ENCODE measurements at places on chromosomes 7 and 10.

DNA sequence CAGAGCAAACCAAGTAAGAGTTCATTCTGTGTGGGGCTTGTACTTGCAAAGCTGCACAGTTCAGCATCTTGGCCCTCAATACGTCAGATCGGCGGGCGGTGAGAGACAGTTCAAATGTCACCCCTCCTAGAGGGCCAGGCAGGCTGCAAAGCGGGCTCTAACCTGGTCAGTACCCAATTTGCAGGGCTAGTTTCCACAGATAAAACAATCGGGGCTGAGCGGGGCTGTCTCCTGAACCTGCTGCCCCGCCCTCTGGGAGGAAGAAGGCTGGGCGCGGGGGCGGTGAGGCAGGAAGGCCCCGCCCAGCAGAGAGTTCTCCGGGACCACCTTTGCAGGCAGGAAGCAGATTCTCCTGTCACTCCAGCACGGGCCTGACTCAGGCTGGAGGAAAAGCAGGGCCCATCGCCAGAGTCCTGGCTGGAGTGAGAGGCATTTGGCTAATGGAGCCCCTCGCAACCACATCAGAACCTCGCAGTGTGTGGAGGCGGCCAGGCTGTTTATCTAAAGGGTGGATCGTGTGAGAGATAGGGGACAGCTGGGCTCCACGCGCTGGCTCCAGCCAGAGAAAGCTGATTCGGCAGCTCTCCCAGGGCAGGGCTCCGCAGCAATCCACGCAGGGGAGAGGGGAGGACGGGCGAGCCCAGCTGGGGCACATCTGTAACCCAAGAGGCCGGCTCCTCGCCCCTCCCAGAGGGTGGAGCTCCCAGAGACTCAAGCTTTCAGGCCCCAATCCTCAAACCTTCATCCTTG is 83.1 kb downstream of the SH3PXD2A start:
- DNase-seq: peak; percentile 85

- DNase-seq: no peak
Measured at GRCh38 chr7:54253036-54253373, 289.2 kb upstream of the VSTM2A start.

DNA sequence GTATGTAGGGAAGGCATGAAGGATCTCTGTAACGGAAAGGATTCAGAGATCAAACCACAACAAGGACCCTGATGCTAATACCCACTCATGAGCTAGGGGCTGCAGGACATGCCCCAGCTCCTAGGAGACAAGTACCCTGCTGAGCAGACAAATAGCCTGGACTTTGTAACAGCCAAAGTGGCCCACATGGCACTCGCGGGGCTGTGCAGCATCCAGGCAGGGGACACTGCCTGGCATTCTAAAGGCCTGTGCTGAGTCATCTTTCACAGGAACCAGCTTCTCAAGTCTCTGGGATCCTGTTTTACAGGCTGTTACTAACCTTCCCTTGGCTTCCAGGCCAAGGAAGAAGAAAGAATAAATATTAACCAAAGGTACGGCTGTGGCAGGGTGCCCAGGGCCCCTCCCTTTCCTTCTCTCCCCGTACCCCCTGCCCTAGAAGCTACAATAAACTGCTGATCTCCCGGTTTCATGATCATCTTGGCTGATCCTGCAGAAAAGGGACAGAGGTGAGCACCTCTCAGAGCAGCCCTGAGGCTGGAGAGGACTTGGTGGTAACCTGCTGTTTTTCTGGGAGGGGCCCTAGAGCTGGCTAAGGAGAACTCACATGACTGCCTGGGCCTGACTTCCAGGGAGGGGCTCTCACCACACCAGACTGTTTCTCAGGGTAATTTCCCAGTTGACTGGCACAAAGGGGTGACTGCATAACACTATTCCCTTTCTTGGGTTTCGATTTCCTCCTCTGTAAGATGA is 4.2 kb upstream of the RPEL1 start:
- peak; percentile 58 for DNase-seq

- DNase-seq: no peak
Measured at GRCh38 chr7:9778367-9778766, 1195.3 kb upstream of the PHF14 start.

- DNase-seq: no peak
Measured at GRCh38 chr7:77223261-77223660, 23.6 kb upstream of the FGL2 start.

- DNase-seq: peak; percentile 87
Measured at GRCh38 chr10:61899997-61900828, 1.3 kb upstream of the ARID5B start.

DNA sequence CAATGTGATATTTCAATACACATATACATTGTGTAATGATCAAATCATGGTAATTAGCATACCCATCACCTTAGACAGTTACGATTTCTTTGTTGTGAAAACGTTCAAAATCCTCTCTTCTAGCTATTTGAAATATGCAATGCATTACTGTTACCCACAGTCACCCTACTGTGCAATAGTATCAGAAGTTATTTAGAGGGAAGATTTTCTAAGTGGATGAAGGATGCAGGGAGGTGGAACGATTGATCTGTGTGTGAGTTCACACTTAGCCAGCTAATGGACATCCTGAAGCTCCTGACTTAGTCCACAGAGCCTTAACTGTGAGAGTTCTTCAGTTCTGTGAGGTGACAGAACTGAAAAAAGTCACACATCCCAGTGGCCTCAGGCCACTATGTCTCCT is 97.2 kb upstream of the LAMB4 start:
- no peak for DNase-seq

DNA sequence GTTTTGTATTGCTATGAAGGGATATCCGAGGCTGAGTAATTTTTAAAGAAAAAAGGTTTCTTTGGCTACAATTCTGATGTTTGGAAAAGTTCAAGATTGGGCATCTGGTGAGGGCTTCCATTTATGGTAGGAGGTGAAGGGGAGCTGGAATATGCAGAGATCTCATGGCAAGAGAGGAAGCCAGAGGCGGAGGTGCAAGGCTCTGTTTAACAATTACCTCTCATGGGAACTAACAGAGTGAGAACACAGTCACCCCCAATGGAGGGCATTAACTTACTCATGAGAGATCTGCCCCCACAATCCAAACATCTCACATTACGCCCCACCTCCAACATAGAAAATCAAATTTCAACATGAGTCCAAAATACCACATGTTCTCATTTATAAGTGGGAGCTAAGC is 62.0 kb downstream of the AKR1D1 start:
- no peak for DNase-seq

DNA sequence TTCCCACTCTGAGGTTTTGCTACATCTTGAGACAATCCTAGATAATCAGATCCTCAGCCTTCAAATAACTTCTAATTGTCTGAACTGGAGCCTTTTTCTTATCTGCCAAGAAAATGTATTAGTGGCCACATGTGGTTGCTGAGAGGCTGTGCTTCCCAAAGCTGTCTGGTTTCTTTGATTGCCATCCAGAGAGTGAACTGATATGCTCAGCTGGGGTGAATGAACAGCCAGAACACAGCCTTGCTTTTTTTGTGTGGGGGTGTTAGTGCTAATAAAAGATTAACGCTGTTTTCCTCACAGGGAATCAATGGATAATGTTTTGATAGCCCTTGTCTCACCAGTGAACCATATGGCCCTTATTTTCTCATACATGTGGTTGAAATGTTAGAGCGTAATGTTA is 66.9 kb downstream of the BBS9 start:
- no peak for DNase-seq

DNA sequence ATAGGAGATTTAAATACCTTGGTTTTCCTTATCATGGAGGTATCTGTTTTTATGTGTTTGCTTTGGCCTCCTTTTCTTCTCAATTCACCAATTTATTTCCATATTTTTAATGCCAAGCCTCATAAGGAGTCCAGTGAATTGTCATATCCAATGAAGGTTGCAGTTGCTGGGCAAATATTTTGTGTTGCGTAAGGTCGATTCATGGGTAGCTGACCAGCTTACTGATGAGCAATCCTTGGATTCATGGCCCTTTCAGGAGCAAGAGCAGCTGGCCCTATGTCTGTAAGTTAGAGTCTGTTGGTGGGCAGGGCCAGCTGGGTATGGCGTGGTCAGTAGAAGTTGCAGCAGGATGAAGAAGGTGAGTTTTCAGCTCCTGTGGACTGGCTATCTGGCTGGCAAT is 182.9 kb downstream of the PFKFB3 start:
- no peak for DNase-seq

GRCh38 chr10:126171555-126171954 is 216.7 kb downstream of the ADAM12 start:
- no peak for DNase-seq

GRCh38 chr7:28315565-28316410 is 96.5 kb upstream of the CREB5 start:
- no peak for DNase-seq

DNA sequence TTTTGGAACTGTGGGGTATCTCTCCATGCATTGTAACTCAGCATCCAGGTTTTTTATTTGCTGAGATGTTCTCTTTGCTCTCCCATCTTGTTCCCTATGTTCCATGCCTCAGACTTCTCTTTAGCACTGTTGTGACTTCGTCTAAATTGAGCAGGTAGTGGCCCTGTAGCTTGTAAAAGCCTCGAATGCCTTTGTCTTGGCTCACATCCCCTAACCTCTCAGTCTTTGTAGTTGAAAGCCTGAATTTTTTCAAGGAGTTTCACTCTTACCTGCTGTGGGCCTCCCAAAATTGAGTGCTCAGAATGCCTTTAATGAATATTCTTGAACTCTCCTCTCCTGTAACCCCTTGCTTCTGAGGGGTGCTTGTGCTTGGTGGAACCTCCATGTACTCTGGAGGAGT is 1137.3 kb downstream of the REEP3 start:
- no peak for DNase-seq

DNA sequence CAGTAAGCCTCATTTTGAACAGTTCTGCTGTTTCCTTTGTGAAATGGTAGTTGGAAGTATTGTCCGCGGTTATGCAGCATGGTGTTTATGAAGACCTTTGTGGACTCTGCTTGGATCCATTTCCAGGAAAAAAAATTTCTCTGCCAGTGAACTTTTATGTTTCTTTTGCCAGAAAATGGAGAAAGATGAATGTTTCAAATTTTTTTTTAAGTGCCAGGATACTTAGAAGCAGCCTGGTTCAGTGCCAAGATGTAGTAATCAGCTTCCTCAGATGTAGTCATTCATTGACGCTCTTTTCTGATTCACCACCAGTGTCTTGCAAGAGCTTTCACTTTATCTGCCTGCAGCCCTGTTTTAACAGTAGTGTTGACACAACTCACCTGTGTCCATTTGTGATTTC is 258.2 kb downstream of the SDK1 start:
- no peak for DNase-seq

GRCh38 chr7:100680576-100681271 is 7.2 kb downstream of the GNB2 start:
- DNase-seq: no peak

- no peak for DNase-seq
Measured at GRCh38 chr10:48197236-48197899, 77.1 kb downstream of the FRMPD2 start.

GRCh38 chr10:19833170-19833824 is 17.1 kb downstream of the PLXDC2 start:
- DNase-seq: no peak

DNA sequence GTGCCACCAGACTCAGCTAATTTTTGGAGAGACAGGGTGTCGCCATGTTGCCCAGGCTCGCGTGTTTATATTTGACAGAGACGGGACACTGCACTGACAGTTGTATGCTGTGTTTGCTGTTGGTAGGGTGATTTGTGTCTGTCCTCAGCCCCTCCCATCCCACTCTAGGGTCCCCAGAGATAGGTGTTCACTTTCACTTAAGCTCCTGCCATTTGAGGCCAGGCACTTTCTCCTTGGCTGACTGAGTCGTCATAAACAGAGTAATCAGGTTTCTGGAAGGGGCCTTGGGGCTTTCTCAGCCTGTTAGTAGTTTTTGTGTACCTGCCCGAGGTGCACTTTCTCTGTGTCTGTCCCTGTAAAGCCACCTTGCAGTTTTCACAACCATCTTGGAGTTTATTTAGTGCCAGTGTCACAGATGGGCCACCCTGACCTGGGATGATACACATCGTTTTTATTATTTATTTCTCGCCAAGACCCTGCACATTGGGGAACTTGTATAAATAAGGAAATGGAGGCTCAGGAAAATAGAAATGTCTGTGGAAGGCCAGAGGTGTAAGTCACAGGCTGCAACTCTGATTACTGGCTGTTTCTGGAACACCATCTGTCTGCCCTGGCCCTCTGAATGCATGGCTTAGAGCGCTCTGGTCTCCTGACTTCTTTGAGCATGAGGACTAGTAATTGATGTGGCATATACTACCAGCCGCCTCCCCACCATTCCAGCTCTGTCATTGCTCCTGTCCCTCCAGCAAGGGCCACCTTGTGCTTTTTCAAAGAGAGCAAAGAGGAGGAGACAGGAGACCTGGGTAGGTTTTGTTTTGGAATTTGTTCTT is 81.9 kb upstream of the PDCD4 start:
- no peak for DNase-seq

DNA sequence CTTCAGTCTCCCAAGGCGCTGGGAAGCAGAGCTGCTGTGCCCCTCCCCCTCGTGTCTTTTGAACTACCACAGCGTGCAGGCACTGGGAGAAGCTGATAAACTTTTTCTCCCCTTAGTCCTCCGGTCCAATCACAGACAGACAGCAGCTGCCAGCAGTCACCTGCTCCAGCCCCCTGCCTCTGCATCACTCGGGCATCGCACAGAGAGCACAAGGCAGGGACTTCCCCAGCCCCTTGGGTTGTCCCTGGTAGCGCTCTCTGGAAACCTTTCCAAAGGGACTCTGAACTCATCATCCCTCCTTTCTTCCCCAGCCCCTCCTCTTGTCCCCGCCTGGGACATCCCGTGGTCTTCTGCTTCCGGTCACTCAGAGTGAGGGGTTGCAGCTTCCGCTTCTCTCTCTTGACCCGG is 1.4 kb upstream of the NEUROG3 start:
- no peak for DNase-seq

DNA sequence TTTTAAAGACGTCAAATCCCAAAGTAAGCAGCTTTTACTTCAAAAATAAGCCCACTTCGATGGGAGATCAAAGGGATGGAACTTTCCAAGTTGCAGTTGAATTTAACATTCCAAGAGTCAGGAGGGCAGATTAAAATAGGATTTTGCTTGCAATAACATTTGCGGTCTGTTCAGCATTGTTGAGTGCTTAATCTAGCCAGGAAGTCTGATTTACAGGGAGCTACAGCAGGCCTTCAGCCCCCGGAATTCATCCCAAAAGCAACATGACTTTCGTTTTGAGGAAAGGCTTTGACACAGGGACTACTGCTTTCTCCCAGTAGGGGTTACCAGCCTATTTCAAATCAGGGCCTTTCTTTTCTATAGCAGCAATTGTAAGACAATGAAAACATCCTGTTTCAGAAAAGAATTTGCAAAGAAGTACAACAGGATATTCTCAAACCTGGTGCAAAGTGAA is 279.6 kb upstream of the PITRM1 start:
- no peak for DNase-seq

GRCh38 chr10:47425813-47426419 is 41.8 kb upstream of the ZNF488 start:
- no peak for DNase-seq

DNA sequence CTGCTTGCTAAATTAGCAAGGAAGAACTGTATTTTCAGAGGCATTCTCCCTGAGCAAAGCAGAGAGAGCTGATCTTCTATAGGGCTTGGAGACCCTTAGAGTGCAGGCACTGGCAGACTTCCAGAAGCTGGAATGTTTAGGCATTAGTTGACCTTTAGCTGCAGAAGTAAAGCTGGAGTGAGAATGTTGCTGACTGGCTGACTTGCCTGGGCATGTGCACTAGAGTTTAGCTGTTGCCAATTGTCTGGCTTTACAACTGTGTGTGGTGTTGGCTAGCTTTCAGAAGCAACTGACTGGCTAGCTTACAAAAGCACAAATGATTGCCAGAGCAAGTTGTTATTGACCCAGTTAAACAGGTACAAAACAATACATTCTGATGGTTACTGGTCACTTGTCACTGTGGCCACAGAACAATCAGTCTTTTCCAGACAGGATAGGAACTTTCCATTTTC is 25.1 kb downstream of the FAM13C start:
- DNase-seq: no peak
